ENCODE measurements at places on chromosomes 2 and 18.

DNA sequence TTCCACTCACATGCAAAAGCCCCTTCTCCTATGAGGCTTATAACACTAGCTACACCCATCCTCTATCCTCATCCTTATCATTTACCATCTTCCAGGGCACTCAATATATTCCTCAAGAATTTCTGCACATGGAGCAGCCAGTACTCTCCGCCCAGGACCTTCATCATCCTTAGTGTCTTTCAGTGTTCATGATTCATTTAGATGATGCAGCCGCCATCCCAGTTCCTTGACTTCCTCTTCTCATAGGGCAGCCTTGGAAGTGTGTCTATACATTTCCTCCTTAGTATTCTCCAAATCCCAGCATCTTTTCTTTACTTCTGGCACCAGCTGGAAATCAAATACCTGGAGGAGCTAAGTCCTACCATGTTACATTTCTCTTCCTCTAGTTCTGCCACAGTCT lies 3.0 kb upstream of the ITSN2 start:
- no peak for DNase-seq

GRCh38 chr2:12955864-12956263 lies 239.1 kb downstream of the TRIB2 start:
- no peak for DNase-seq

DNA sequence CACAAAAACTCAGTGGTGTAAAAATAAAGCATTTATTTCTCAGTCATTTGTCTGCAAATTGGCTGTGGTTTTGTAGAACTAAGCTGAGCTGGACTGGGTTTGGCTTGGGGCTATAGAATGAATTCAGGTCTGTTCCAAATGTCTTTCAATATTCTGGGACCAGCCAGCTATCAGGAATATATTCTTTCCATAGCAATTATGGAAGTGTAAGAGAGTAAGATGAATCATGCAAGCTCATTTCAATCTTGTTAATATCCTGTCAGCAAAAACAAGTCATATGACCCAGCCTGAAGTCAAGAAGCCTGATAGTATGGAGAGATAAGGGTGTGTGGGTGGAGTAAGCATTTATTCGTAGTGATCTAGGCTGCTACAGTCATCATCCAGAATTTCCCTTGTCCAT lies 481.0 kb upstream of the CDH2 start:
- no peak for DNase-seq

GRCh38 chr2:150700666-150701580 lies 213.5 kb upstream of the RND3 start:
- DNase-seq: no peak

- DNase-seq: no peak
These were observed 6.2 kb downstream of the HES6 start for GRCh38 chr2:238233625-238234024.

GRCh38 chr18:49638209-49638785 lies 76.4 kb downstream of the LIPG start:
- no peak for DNase-seq

DNA sequence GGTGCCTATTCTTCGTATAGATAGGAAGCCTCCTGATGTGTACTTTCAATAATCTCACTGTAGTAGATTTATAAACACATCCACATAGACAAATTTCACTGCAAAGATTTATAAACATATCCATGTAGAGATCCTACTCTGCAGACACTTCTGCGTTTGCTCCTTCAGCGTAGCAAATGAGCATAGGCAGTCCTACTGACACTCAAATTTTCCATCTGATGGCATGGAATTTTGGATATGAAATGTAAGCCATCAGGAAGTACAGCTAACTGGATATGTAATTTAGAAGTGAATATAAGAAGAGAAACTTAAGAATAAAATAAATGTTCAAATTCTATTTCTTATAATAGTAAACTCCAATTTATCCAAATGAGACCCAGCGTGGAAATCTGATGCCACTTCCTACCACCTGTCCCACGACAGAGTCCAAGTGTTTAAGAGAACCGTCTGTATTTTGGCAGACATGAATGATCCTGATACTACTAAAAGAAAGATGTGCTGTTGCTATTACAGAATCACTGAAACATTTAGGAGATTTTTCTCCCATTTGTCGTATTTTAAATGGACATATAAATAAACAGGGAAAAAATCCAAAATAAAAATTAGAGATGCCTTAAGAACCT lies 86.0 kb downstream of the DTNA start:
- no peak for DNase-seq

DNA sequence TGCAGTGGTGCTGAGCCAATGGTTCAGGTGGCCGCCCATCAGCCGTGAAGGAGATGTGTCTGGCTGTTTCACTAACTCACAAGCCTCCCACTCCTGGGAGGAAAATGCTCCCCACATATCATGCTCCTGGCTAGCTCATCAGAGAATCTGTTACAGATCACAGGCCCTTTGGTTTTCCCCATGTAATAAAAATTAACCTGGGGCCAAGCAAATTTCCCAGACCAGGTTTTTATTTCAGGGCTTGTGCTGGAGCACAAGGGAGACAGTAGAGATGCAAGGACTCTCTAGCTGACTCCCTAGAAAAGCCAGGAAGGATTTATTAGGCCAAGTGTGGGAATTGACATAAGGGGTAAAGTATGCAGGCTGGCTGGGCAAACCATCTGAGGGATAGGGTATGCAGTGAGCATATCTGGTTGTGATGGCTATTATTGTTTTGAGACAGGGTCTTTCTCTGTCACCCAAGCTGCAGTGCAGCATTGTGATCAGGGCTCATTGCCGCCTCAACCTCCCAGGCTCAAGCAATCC lies 40.6 kb upstream of the CCBE1 start:
- no peak for DNase-seq

DNA sequence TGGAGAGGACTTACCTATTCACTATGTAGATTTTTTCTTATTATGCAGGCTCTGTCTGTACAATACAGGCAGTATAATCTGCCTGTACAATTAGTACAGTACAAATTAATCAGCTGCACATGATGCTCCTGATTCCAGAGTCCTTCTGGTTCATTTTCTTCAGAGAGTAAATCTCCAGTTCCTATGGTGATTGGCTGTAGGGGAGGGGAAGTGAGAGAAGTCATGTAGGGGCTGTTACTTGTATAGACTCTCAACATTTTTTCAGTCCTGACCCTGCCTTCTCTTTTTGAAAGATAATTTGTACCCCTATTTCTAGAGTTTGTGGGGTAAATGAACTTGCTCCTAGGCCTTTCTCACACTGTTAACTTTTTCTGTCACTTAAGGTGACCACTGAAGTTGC lies 54.5 kb downstream of the PTPN4 start:
- DNase-seq: no peak

DNA sequence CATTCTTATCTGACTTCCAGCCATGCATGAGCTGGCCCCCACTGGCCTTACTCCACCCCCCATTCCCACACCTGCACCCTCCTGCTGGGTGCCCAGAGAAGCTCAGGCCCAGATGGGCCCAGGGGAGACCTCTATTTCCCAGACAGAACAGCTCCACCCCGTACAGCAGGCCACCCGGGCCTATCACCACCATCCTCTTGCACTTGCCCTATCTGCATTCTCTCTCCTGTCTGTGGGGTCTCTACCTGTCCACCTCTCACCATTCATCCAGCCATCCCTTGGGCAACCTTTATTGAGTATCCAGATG lies 25.3 kb upstream of the TNS1 start:
- no peak for DNase-seq

DNA sequence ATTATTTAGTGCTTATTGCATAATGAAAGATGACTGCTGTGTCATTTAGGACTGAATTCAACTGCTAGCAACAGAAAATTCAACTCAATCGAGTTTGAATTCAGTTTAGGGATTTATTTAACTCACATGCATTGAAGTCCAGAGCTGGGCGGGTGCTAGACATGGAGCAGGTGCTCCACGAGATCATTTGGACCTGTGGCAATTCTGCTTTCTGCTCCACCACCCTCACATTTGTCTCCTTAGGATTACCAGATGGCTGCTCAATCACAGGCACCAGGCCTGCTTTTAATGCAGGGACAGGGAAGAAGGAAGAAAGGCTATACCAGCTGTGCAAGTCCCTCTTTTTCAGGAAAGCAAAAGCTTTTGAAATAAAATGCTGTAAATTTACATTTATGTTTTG lies 572.9 kb upstream of the SLC8A1 start:
- no peak for DNase-seq

- no peak for DNase-seq
These were observed 11.8 kb downstream of the NDUFA10 start for GRCh38 chr2:240013343-240013742.

- peak; percentile 34 for DNase-seq
These were observed 12.4 kb downstream of the CCL20 start for GRCh38 chr2:227826019-227826521.

DNA sequence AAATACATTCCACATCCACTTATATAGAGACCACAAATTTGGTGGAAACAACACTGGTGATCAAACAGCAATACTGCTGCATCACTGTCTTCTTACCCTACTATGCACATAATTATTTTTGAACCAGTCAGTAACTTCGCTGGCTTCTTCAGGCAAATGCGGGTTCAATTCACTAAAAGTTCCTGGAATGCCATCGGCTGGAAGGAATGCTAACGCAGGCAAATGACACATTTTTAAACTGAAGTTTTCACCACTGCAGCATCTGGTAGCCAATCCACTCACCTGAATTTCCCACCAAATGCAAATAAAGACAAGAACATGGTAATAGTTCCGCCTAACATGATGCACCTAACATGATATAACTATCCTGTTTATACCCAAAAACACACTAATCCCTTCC lies 10.0 kb upstream of the HDHD2 start:
- DNase-seq: no peak

DNA sequence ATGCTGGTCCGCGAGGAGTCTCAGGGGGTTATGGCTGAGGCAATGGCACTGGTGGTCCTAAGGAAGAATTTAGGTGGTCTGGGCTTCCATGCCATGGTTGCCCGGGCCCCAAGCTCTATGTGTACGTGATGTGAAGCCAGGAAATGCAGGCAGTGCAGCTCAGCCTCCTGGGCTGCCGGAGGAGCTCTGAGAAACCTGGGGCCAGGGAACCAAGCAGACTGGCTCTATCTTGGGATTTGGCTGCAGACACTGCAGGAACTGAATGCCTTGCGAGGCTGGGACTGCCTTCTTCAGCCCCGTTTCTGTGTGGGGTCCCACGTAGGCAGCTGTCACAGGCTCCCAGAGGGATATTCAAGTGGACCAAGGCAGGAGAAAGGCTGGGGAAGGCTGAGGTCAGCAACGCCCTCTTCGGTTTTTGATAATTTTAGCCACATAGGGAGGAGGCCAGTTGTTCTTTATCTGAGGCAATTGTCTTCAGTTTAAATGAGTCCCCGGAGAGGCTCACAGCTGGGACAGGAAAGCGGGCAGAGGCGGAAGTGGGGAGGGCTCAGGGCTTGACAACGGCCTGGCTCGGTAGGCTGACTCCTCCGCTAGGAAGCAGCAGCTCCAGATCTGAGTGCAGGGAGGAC lies 77.7 kb downstream of the RHOB start:
- no peak for DNase-seq

- no peak for DNase-seq
These were observed 21.4 kb upstream of the CNOT11 start for GRCh38 chr2:101231240-101231639.

- no peak for DNase-seq
These were observed 228.0 kb upstream of the ID2 start for GRCh38 chr2:8453904-8454302.

DNA sequence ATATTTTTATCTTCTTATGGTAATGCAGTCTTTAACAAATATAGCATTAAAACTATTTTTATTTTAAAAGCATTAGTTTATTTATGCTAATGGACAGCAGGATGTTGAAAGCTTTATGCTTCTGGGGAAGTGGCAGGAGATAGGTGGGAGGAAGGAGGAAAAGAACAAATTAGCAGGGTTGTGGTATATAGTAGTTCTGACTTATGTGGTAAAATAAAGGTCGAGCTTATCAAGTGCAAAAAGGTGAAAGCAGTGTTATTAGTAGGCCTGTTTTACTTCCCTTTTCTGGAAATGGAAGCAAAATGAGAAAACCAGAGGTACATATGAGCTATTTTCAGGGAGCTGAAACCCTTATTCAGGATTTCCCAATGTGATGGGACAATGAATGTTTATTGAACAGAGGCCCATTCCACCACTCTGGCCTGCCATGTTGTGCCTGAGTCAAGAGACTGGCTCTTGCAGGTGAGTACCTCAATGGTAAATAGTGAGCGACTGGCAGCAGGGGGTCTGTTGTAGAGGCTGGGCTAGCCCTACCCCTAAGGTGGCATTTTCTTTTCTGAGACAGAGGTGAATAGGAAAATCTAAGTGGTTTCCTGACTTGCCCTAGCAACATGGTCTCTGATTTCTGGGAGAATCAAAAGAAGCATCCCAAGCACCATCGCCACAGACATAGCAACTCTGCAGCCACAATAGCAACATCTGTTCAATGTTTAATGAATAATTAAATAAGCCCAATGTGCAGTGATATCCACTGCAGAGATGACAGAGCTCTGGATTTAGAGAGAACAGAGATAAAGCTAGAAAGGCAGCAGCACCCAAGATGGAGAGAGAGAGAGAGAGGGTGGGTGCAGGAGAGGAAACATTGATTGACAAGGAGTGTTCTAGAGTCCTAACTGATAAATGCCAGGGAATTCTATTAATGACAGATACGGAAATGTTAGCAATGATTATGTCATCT lies 119.7 kb downstream of the UPP2 start:
- DNase-seq: no peak

GRCh38 chr2:11319939-11320338 lies 24.5 kb downstream of the ROCK2 start:
- DNase-seq: no peak

GRCh38 chr2:25528173-25528572 lies 145.2 kb downstream of the DTNB start:
- no peak for DNase-seq

GRCh38 chr2:165582409-165582808 lies 112.9 kb downstream of the CSRNP3 start:
- no peak for DNase-seq

DNA sequence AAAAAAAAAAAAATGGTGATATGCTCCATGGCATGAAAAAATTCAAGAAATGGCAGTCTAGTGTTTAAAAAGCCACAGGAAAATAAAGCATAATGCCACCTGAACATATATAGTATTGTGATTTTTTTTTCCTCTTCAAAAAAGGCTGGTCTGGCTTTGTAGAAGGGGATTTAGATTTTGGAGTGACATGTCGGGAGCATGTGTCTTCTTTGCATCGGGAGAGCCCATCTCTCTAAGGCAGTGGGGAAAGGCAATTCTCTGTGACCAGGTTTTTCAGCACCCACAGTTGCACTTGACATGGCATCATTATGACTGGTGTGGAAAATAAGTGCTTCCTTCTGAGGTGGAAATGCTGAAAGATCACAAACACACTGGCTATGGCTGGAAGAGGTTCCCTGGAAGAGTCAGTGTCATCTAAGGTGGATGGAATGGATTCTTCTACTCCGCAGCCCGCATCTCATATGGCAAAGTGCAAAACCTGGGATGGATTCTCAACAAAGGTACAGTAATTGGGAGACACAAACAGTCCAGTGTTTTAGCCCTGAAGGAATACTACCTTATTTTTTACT lies 172.5 kb downstream of the AGAP1 start:
- peak; percentile 8 for DNase-seq
